Right lung (tissue), 10 donors: ENCODE measurements at places on chromosomes 11 and 22. TPM values are rescaled to one million over a fixed set of nuclear protein-coding genes. Genes with fewer than 3 reads are reported as not detected.

DNA sequence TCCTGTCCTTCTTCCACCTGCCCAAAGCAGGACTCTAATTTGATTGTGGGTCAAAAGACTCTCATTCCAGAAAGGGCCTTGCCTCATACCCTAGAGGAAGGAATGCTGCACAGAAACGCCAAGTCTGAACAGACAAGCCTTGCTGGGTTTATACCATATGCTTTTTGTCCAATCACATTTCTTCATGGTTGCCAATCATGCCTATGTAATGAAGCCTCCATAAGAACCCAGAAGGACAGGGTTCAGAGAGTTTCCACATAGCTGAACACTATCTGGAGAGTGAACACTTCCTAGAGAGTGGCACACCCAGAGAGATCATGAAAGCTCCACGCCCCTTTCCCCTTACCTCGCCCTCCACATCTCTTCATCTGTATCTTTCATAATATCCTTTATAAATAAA, 4.8 kb upstream of the SAA2 start:
- no peak for DNase-seq

Gene CRYBB3
- 0.19 TPM for polyA plus RNA-seq

DNA sequence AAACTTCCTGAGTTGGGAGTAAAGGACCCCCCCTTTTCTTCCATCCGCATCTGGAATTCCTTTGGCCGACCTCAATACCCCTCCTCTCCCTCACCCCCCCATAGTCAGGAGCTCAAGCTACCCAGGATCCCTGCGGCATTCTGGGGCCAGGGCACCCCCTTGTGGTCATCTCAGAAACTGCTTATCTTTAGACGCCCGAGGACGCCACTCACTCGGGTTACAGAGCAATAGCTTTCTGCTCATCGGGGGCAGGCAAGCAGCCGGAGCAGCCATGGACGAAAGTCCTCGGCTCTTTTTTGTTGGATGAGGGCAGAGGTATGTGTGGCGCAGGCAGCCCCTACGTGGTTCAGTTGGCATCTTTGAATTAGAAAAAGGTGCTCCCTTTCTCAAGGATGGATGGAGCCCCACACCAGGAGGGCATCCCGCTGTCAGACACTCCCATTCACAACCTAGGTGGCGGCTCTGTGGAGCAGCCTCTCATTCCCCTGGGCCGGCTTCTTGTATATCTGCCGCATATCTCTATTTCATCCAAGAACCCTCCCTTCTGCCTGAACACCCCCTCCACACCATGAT, 2.3 kb downstream of the C1QTNF5 start:
- no peak for DNase-seq

GRCh38 chr11:8934742-8935488, 2.2 kb upstream of the C11orf16 start:
- no peak for DNase-seq

DNA sequence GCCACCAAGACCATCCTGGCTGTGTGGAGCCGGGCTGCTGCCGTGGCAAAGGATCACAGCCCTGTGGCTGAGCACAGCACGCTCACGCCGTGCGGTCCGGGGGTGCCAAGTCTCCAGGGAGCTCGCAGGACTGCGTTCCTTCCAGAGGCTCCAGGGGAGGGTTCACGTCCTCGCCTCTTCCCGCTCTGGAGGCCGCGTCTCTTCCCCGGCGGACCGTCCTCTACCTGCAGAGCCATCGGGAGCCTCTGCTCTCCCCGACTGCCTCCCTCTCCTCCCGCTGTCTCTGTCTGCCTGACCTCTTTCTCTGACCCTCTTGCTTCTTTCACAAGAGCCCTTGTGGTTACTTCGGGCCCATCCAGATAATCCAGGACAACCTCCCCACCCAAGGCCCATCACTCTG, 11.4 kb upstream of the MUC5AC start:
- DNase-seq, result no peak

Gene SAA4
- not detected for polyA plus RNA-seq

DNA sequence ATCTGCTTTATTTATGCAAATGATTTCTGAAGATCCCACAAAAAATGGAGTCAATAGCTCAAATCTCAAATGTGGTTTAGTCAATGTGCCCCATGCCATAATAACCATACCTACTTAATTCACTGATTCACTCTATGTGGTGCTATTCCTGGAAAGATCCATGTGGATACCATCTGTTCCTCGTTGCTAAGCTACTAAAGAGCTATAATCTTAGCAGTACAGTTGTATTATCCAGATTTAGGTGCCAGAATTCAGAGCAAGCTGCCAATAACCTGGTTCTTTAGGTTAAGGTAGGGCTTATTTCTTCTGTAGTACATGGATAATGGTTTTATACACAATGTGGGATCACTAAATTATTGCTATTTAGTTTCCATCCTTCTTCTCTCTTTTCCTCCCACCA, 974.7 kb upstream of the CCDC90B start:
- DNase-seq, result no peak

Gene CLDN5
- polyA plus RNA-seq, result 60.9 TPM

DNA sequence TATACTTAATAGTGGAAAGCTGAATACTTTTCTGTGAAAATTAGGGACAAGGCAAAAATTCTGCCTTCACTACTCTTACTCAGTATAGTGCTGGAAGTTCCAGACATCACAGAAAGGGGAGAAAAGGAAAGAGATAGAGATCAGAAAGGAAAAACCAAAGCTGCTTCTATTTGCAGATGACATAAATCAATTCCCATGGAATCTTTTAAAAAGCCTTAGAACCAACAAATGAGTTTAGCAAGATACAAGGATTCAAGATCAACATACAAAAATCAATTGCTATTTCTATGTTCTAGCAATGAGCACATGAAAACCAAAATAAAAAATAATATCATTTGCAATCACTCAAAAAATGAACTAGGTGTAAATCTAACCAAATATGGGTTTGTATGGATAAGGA, 16.2 kb upstream of the CLDN5 start:
- DNase-seq, result no peak

DNA sequence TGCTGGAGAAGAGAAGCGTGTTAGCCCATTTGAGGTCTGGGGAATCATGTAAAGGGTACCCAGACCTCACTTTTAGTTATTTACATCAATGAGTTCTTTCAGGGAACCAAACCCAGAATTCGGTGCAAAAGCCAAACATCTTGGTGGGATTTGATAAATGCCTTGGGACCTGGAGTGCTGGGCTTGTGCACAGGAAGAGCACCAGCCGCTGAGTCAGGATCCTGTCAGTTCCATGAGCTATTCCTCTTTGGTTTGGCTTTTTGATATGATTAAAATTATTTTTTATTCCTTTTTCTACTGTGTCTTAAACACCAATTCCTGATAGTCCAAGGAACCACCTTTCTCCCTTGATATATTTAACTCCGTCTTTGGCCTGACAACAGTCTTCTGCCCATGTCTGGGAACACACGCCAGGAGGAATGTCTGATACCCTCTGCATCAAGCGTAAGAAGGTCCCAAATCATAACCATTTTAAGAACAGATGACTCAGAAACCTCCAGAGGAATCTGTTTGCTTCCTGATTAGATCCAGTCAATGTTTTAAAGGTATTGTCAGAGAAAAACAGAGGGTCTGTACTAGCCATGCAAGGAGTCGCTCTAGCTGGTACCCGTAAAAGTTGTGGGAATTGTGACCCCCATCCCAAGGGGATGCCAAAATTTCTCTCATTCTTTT, 65.2 kb downstream of the ALX4 start:
- DNase-seq, result no peak

Gene POU2F3
- polyA plus RNA-seq, result 0.82 TPM

- no peak for DNase-seq
Measured at GRCh38 chr11:41609511-41609910, 150.1 kb upstream of the LRRC4C start.

DNA sequence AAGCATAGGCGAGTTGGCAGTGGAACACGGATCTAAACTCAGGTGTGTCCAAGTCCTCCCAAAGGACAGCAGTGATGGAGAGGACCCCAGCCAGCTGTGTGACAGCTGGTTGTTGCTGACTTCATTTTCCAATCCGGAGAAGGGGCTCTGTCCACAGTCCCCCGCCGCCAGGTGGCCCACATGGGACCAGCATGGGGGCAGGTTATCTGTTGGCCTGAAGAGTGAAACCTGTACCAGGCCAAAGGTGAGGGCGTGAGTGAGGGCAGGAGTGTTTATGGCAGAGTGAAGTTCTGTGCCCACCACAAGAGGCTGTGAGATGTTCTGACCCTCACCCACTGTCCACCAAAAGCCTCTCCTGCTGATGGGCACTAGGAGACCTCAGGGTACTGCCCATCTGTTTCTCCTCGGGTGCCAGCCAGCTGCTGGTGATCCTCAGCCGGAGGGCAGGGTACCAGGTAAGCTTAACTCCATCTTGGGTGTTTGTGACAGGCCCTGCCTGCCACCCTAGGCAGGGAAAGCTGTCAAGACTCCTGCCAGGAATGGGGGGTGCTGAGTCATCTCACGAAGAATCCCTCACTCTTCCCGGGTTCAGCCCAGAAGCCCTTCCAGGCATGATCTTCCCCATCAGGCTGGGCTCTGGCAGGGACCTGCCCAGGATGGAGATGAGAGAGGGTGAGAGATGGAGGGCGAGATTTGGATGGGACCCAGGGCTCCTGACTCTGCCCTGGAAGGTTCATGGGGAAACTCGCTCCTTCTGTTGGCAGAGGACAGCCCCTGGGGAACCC, 15.5 kb upstream of the TAB1 start:
- no peak for DNase-seq

Gene INS
- not detected for polyA plus RNA-seq

Gene ISX
- polyA plus RNA-seq, result 0.45 TPM

Gene GLYATL2
- polyA plus RNA-seq, result 1.8 TPM

DNA sequence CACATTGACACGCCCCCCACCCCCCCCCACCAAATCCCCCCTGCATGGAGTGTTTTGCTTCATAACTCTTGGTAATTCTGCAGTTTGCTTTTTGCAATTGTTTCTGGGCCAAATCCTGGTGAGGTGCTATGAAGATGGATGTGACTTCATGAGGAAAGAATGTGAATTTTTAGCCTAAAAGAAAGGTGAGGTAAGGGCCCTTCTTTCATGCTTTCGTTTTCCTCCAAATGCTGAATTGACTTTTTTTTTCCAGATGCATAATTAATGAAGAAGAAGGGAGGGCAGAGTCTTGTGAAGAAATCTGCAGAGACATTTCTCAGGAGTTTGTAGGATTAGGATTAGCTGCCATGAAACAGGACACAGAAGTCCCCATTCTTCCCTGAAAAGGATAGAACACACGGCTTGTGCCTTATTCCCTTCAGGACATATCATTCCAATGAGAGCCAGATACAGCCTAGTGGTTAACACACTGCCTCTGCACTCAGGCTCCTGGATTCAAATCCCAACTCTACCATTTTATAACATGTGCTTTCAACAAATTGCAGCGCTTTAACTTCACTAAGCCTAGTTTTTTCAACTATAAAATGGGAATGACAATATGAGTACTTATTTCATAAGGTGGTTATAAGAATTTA, 19.6 kb upstream of the TBCEL start:
- DNase-seq, result no peak

Gene RTN4R
- 7.6 TPM for polyA plus RNA-seq

Gene MYOD1
- 3.6 TPM for polyA plus RNA-seq

GRCh38 chr11:24734742-24735237, 237.9 kb downstream of the LUZP2 start:
- no peak for DNase-seq

GRCh38 chr11:117037279-117037974, 60.8 kb downstream of the SIK3 start:
- DNase-seq, result no peak

GRCh38 chr22:19942157-19943081, 801 bp upstream of the TXNRD2 start:
- DNase-seq, result peak; percentile 60

DNA sequence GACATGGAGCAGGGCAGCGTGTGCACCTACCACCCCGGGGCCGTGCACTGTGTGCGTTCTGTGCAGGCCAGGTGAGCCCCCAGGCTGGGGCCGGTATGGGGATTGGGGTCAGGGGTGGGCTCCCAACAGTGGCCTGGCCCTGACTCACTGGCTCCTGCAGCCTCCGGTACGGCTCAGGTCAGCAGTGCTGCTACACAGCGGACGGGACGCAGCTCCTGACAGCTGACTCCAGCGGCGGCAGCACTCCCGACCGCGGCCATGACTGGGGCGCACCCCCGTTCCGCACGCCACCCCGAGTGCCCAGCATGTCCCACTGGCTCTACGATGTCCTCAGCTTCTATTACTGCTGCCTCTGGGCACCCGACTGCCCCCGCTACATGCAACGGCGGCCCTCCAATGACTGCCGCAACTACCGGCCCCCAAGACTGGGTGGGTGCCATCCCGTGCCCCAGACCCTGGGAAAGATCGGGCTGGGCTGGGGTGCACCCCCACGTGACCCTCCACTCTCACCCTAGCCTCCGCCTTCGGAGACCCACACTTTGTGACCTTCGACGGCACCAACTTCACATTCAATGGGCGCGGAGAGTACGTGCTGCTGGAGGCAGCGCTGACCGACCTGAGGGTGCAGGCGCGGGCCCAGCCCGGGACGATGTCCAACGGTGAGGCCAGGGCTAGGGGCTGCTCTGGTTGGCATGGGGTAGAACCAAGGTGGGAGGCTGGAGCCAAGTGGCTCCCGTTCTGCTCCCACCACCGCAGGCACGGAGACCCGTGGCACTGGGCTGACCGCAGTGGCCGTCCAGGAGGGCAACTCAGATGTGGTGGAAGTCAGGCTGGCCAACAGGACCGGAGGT, 4.4 kb downstream of the SUSD2 start:
- DNase-seq, result no peak

Gene TMEM191B
- polyA plus RNA-seq, result 0.16 TPM

DNA sequence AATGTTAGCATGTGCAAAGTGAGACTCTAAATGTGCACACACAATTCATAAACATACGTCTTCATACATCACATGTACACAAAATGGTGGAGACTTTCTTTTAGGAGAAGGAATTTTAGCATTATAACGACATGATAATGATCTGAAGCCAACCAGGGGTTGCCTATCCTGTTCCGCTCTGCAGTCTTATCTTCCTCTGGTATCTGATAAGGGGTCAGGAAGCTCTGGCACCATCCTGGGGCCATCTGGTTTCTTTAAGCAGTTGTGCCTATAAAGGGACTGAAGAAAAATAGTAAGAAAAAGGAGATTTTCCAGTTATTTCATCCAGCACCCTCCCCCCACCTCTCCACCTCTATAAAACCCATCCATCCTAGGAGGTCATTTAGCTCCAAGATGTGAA, 5.8 kb upstream of the NUP50 start:
- no peak for DNase-seq

Gene MYO7A
- polyA plus RNA-seq, result 5.8 TPM

DNA sequence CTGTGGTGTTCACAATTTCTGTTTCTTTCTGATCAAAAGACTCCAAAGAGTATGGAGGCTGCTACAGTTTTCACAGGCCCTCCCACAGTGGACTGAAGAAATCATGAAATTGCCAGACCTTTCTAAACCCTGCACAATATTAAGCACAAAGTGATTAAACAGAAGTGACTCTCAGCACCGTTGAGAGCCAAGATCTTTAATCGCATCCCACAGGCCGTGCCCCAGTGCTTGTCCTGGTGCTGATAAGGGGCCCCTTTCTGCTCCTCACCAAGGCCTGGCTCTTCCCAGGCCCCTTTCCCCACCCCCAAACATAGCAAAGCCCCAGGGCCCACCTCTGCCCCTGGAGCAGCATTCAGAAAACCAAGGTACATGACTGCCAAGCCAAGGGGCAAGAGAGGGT, 57.4 kb upstream of the BMAL1 start:
- DNase-seq, result no peak
